ENCODE measurements at places on chromosomes 1 and 21.

DNA sequence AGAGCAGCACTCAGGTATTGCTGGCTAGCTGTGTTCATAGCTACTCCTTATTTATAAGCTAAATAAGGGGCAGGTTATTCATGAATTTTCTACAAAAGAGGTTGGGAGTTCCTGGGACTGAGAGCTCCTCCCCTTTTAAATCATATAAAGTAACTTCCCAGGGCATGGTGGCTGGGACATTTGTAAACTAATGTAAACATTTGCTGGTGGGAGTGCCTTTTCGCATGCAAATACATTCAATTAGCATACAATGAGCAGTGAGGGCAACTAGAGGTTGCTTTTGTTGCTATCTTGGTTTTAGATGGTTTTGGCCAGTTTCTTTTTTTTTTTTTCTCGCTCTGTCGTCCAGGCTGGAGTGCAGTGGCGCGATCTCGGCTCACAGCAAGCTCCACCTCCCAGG is 43.4 kb downstream of the GNPAT start:
- no peaks in the 10 kb centered on the region for H3K36me3 ChIP-seq
- no peaks in the 10 kb centered on the region for H3K27me3 ChIP-seq
- H3K4me1 ChIP-seq = no peaks in the 10 kb centered on the region

GRCh38 chr21:41662761-41663160 is 104.1 kb downstream of the RIPK4 start:
- no peaks in the 10 kb centered on the region for H3K36me3 ChIP-seq
- H3K4me3 ChIP-seq = no peak overlapping the region
- no peak for DNase-seq
- no peak overlapping the region for H3K27ac ChIP-seq
- H3K27me3 ChIP-seq = no peaks in the 10 kb centered on the region

- H3K27me3 ChIP-seq = no peaks in the 10 kb centered on the region
- no peaks in the 10 kb centered on the region for H3K36me3 ChIP-seq
- no peak overlapping the region for H3K27ac ChIP-seq
Observed at GRCh38 chr1:208154040-208154439, 90.1 kb downstream of the PLXNA2 start.

DNA sequence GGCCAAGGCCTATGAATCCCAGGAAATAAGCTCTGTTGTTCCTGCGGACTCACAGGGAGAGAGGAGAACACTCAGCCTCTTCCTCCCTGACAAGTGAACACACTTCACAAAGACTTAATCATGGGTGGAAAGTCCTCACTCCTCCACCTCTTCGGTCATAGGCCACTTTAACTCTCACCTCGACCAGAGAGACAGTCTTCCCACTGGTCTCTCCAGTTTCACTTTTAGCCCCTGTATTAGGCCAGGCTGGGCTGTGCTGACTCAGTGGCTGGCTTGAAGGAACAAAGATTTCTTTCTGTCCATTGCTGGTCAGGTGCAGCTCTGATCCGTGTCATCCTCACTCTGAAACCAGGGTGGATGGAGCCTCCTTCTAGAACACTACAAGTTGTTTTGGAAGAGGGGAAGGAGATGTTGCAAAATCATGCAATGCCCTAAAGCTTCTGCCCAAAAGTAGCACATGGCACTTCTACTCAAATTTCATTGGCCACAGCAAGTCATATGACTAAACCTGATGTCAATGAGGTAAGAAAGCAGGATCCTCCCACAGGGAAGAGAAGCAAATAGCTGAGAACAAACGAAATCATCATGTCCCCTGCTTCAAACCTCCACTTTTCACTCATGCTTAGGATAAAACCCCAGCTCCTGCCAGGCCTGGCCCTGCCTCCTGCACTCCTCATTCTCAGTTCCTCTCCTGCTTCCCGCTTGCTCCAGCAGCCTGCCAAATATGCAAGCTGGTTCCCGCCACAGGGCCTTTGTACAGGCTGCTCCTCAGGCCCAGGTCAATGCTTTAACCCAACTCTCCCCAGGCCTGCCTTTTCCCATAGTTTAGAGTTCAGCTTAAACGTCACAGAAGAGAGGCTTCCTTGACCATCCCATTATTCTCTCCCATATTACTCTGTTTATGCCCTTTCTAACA is 150.5 kb upstream of the RUNX3 start:
- no peak for DNase-seq
- H3K27me3 ChIP-seq = no peaks in the 10 kb centered on the region
- H3K27ac ChIP-seq = no peak overlapping the region
- no peaks in the 10 kb centered on the region for H3K4me1 ChIP-seq

GRCh38 chr1:37673920-37674319 is 18.4 kb upstream of the CDCA8 start:
- H3K36me3 ChIP-seq = no peaks in the 10 kb centered on the region
- no peak overlapping the region for H3K4me3 ChIP-seq
- H3K27me3 ChIP-seq = no peaks in the 10 kb centered on the region
- H3K4me1 ChIP-seq = no peaks in the 10 kb centered on the region
- no peak overlapping the region for H3K27ac ChIP-seq

DNA sequence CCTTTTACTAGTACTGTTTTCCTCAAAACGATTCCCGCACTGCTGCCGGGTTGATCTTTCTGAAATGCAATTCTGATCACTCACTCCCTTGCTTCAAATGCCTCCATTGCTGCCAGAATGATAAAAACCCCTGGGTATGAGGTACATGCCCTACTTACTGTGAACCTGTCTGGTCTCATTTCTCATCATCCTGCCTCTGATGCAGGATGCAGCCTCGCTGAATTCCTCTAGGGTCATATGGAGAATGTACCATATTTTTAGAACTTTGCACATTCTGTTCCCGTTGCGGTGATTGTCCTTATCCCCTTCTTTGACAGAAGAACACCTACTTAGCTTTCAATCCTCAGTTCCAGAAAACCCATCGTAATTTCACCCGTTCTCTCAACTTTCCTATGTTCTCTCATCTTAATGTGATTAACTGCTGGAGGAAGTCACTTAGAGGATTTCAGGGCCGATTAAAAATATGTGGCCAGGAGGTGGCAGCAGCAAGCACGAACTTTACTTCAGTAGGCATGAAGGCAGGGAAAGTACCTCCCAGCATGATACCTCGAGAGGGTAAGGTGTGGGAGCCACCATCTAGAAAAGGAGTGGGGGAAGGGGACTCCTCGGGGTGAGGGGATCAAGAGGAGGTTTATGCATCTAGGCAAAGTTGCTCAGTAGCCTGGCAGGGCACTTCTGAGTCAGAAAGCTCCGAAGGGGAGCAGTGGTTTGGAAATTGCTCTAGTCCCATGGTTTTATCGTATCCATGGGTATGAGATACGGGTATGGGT is 361.5 kb upstream of the ZP4 start:
- H3K27ac ChIP-seq = no peak overlapping the region

- DNase-seq = no peak
- no peaks in the 10 kb centered on the region for H3K36me3 ChIP-seq
- H3K4me3 ChIP-seq = no peak overlapping the region
- no peak overlapping the region for H3K27ac ChIP-seq
- no peaks in the 10 kb centered on the region for H3K4me1 ChIP-seq
- H3K27me3 ChIP-seq = no peaks in the 10 kb centered on the region
Observed at GRCh38 chr1:53683986-53684740, 54.8 kb downstream of the GLIS1 start.

DNA sequence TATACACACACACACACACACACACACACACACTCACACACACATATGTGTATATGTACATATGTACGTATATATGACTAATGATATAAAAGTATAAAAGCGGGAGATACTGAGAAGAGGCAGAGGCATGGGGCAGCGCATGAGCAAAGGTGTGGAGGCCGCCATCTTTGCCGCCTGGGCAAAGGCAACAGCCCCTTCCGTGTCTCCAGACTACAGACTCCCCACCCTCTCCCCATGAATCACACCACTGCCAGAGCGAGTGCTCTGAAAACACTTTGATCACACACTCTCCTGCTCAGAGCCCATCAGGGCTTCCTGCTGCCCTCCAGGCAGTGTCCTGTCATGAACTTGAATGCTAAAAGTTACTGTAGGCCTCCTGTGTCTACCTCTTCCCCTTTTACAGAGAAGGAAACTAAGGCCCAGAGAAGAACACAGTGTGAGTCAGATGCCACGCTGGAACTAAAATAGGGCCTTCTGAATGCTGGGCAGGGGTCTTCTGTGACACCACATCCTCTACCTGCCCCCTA is 54.7 kb upstream of the SSBP3 start:
- no peak overlapping the region for H3K27ac ChIP-seq
- H3K27me3 ChIP-seq = no peaks in the 10 kb centered on the region
- no peak for DNase-seq
- H3K4me3 ChIP-seq = no peak overlapping the region

DNA sequence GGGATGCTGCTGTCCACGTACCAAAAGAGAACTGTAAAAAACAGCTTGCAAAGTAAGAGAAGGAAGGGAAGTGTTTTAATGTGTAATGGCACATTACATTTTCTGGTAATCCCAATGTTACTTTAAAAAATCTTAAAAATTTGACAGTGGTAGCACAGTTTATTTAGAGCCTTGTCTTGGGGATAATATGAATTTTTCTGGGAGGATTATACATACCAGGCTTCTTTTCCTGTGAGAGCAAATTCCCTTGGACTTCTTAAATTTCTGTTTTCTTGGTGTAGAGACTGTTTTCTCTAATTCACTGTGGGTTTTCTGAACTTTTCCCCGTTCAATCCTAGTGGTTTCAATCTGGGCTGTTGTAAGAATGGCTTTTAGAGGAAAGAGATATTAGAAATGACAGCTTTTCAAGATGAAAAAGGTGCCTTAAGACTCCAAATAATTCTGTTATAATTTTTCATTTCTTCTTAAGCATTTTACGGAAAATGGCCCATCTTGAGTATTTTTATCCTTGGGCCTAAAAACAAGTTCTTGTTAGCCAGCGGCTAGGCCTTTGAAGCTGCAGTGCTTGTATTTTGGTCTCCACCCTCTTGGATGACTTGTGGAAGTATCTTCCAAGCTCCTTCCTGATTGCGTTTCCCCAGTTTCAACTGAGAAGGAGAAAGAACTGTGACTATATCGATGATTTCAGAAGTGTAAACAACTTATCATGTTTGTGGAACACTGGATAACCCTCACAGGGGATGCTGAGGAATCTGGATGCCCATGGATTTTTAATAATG is 70.0 kb downstream of the LEPR start:
- no peak for DNase-seq
- H3K27ac ChIP-seq = no peak overlapping the region
- H3K36me3 ChIP-seq = no peaks in the 10 kb centered on the region
- H3K4me1 ChIP-seq = peaks cover 5% of the 10 kb centered on the region

DNA sequence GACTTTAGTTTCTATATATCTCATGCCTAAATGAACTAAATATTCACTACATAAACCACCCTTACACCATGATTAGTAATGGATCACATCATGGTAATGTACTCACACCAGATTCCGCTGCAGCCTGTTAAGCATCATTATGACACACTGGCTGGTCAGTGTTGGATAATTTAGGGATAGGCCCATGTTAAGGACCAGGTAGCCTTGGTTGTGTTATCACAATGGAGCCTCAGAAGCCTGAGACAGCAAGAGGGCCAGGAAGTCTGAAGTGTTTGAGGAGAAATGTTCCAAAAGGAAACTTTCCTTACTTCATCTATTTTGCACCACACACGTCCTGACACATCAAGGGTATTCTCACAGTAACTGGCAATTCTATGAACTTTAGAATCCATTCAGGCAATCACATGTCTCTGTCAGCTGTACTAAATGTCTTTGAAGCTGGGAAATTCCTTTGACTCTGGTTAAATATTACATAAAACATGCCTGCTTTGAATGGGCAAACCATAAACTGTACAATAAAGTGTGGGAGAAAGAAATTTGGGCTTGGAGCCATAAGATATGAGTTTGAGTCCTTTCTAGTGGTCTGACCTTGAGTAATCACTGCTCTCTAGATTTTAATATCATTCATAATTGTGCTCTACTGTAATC is 105.3 kb upstream of the DPT start:
- DNase-seq = peak; percentile 17
- H3K4me1 ChIP-seq = peaks cover 9% of the 10 kb centered on the region
- H3K27me3 ChIP-seq = no peaks in the 10 kb centered on the region
- no peaks in the 10 kb centered on the region for H3K36me3 ChIP-seq

GRCh38 chr1:158803678-158804077 is 22.7 kb upstream of the OR6N2 start:
- no peaks in the 10 kb centered on the region for H3K4me1 ChIP-seq
- no peak for DNase-seq
- H3K27me3 ChIP-seq = no peaks in the 10 kb centered on the region
- H3K27ac ChIP-seq = no peak overlapping the region
- no peak overlapping the region for H3K4me3 ChIP-seq
- no peaks in the 10 kb centered on the region for H3K36me3 ChIP-seq

GRCh38 chr21:25836396-25836795 is 101.6 kb downstream of the GABPA start:
- H3K36me3 ChIP-seq = no peaks in the 10 kb centered on the region
- no peak overlapping the region for H3K27ac ChIP-seq
- H3K4me1 ChIP-seq = no peaks in the 10 kb centered on the region
- DNase-seq = no peak
- no peak overlapping the region for H3K4me3 ChIP-seq

GRCh38 chr1:59110271-59110670 is 186.6 kb upstream of the FGGY start:
- H3K27ac ChIP-seq = no peak overlapping the region
- no peak overlapping the region for H3K4me3 ChIP-seq
- no peak for DNase-seq
- H3K36me3 ChIP-seq = no peaks in the 10 kb centered on the region
